ENCODE measurements at places on chromosomes 5 and 9. TPM values are rescaled to one million over a fixed set of nuclear protein-coding genes. Genes with fewer than 3 reads are reported as not detected.

IL5 gene
- not detected for total RNA-seq

- no peaks in the 10 kb centered on the region for H3K27me3 ChIP-seq
- no peak overlapping the region for H3K4me3 ChIP-seq
- no peak for DNase-seq
- H3K27ac ChIP-seq = no peak overlapping the region
- no peaks in the 10 kb centered on the region for H3K4me1 ChIP-seq
These were observed 351.5 kb downstream of the MED10 start for GRCh38 chr5:6026766-6027406.

DNA sequence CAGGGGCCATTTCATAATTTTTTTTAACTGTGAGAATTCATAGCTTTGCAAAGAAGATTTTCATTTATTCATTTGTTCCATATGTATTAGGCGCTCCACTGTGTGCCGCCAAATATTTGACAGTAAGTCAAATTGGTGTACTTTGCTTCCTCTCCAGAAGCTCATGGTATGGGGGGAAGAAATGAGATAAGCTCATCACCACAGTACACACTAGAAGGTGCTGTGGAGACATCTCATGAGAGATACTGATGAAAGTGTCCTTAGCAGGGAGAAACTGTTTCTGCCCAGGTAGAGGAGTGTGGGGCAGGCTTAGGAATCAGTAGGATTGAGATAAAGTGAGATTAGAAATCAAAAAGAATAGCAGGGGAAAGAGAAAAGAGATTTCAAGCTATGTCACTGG lies 136.2 kb downstream of the CDH6 start:
- no peaks in the 10 kb centered on the region for H3K4me1 ChIP-seq
- no peak overlapping the region for H3K4me3 ChIP-seq
- H3K27me3 ChIP-seq = no peaks in the 10 kb centered on the region
- H3K27ac ChIP-seq = no peak overlapping the region
- DNase-seq = no peak

DNA sequence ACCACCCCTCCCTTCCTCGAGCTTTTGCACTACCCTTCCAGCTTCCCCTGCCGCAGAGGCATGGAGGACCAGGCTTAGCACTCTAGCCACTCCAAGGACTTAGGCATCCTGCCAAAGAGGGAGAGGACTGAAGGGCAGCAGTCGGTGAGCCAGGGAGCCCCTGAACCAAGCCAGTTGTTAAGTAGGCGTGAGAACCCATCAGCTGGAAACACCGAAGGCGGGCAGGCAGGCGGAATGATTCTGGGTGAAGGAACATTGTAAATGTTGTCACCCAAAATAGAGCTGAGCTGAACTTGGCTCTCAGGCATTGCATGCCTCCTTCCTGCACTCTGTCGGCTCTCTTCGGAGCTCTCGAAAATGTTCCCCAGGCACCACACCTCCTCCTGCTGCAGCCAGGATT lies 42.8 kb downstream of the NRG2 start:
- no peak for DNase-seq
- H3K4me3 ChIP-seq = no peak overlapping the region
- H3K27me3 ChIP-seq = no peaks in the 10 kb centered on the region
- H3K4me1 ChIP-seq = no peaks in the 10 kb centered on the region

SH3TC2 gene
- 2.3 TPM for total RNA-seq

SPINK6 gene
- total RNA-seq = not detected

All from breast epithelium (tissue), 4 donors.